ENCODE measurements at places on chromosomes 16 and 17.

DNA sequence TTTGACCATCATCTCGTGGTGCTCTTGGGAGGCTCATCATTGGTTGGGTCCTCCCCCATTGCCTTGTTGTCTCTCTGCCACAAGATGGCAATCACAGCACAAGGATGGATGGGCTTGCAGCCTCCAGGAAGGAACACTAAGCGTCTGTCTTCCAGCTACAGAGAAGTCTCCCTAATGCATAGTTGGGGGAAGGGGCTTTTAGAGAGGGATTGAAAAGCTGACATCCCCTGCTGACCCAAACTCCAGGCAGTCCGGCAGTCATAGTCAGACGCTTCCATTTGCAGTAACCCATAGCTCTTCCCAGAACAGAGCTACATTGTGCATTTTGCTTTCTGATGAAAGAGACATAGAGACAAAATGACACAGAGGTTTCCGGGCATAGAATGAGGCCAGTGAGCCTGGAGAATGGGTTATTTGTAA, 111.4 kb downstream of the UTP18 start:
- DNase-seq, result peak; percentile 44

DNA sequence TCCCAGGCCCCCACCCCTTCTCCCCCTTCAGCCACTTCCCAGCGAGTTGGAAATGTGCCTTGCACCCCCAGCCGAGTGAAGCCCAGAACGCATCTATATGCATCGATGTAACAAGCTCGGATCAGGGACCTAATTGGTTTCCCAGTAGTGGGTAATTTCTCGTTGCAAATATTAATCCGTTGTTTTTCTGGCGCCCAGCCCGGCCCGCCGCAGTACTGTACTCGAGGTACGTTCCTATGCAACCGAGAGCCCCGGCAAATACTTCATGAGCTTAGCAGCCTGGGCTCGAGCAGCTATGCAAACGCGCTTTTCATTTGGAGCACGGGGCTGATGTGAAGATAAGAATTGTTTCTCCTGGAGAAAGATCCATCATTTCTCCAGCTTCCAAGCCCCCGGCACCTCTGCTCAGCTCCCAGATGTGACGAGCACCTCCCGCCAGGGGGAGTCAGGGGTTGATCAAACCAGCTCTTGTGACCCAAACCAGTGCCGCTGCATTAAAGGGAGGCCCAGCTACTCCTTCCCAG, 229.8 kb downstream of the KATNIP start:
- no peak for DNase-seq

- no peak for DNase-seq
Measured at GRCh38 chr16:50523710-50524109, 24.5 kb upstream of the NKD1 start.

DNA sequence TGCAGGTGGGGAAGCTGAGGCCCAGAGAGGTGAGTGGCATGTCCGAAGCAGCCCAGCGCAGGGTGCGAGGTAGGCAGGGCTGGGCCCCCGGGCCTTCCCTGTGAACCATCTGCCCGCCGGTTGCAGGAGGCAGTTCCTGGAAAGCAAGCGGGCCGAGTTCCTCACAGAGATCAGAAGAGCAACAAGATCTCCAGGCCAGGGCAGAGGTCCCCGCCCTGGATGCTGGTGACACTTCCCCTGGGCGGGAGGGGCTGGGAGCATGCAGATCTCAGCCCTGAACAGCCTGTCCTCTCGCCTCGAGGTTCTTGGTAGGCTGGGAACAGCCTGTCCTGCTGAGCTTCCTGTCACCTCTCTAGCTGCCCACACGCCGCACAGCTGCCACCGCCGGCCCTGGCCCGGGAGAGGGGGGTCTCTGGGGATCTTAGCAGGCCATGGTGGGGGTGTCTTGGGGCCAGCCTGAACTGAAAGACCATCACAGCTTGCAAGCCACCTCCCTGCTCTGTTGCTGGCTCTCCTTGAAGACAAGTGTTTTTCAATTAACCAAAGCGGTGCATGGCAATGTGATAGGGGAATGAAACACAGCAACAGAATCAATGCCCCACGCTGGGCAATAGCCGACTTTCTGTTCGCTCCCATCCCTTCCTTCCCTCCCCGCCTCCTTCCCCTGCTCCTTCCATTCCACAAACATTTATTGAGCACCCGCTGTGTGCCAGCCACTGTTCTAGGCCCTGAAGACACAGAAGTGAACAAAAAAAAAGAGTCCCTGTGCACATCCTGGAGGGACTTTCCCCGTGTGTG, 31.7 kb downstream of the SOCS1 start:
- DNase-seq, result no peak

DNA sequence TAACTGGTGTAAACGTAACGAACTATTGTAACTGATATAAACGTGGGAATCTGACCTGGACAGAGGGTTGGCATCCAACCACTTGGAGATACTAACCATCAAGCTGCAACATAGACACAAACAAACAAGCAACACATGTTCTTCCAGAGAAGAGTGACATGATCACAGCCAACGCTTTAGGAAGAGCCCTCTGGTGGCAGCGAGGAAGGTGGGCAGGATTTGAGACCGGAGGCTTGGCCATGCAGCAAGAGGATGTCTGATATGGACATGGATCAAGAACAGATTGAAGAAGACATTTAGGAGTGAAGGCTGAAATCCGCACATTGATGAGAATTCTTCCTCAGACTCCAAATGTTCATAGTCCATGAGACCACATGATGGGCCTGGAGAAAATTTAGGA, 40.3 kb upstream of the TNRC6A start:
- no peak for DNase-seq

- DNase-seq, result no peak
Measured at GRCh38 chr16:27273670-27274423, 5.3 kb upstream of the NSMCE1 start.

GRCh38 chr16:47004652-47005051, 31.2 kb upstream of the DNAJA2 start:
- DNase-seq, result no peak

- DNase-seq, result peak; percentile 63
Measured at GRCh38 chr17:50447870-50448595, 20.6 kb downstream of the CHAD start.

DNA sequence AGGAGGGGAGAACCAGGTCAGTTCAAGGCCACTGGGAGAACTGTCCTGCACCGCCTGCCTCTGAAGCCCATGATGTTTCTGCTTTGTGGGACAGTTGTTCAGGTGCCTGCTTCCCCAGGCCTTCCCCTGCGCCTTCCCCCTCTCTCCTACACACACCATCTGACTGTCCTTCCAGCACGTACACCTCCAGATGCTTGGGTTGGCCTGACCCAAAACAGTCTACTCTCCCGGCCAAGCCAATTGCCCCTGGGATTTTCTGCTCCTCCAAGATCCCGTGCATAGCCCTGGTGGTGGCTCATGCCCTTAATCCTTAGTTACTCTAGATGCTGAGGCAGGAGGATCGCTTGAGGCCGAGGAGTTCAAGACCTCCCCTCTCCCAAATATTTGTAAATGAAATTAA, 684 bp upstream of the RSAD1 start:
- DNase-seq, result no peak

- no peak for DNase-seq
Measured at GRCh38 chr16:29665294-29666077, 2.4 kb downstream of the SPN start.

- DNase-seq, result no peak
Measured at GRCh38 chr17:71304498-71305158, 816.2 kb upstream of the SOX9 start.

GRCh38 chr16:76574651-76575050, 297.4 kb downstream of the CNTNAP4 start:
- DNase-seq, result no peak

DNA sequence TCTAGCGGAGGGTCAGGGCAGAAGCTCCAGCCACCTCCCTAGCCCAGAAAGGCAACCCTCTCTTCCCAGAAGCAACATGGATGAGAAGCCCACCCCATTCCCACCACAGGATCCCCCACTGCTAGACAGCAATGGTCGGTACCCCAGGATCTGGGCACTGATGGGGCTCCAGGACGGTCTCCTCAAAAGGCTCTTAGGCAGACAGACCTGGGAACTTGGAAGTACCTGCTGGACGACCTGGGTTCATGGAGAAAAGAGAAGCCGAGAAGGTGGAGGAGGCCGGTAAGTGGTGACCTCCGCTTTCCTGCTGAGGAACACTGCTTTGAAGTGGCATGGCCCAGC, 96.6 kb downstream of the TBC1D16 start:
- no peak for DNase-seq

DNA sequence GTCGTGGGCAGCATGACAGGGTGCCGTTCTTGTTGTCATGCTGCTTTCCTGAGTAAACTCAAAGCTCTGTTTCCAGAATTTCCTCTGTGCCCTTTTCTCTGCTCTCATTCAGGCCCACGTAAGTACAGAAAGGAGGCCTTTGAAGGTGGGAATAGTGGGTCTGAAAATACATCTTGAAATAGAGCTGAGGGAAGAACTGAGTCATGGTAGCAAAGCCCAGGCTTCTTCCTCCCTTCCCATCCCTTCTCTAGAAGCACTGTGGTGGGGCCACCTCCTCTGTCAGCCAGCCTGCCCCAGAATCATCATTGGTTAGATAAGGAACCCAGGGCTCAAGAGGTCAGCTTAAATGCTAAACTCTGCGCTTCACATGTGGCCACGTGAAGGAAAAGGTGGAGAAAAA, 9.4 kb downstream of the CTRL start:
- no peak for DNase-seq

DNA sequence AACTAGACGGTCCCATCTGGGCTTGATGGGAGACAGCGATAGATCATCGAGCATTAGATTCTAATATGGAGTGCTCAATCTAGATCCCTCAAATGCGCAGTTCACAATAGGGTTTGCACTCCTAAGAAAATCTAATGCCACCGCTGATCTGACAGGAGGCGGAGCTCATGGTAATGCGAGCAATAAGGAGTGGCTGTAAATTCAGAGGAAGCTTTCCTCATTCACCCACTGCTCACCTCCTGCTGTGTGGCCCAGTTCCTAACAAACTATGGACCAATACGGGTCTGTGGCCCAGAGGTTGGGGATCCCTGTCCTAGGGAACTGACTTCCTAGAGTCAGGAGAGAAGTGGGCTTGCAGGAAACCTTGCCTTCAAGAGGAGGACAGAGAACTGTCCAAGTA, 25.2 kb upstream of the AMZ2 start:
- DNase-seq, result no peak

DNA sequence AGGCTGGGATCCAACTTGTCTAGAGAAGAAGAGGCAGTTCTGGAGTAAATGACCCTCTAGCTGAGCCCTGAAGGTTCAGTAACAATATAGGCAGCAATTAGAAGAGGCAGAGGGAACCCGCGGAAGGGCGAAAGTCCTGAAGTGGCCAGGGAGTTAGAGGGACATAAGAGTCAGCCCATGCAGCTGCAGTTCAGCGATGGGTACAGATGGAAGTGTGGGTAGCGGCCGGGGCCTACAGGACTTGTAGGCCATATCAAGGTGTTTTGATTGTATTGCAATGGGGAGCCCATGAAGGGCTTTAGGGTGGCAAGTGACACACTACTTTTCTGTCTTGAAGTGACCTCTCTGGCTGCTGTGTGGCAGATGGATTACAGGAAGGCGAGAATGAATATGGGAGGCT, 3.0 kb downstream of the ELAC2 start:
- DNase-seq, result no peak

- no peak for DNase-seq
Measured at GRCh38 chr17:71276079-71276478, 844.7 kb upstream of the SOX9 start.

- peak; percentile 25 for DNase-seq
Measured at GRCh38 chr16:65515193-65515592, 393.3 kb upstream of the CDH11 start.

GRCh38 chr17:1975573-1975972, 49.6 kb downstream of the RTN4RL1 start:
- no peak for DNase-seq

DNA sequence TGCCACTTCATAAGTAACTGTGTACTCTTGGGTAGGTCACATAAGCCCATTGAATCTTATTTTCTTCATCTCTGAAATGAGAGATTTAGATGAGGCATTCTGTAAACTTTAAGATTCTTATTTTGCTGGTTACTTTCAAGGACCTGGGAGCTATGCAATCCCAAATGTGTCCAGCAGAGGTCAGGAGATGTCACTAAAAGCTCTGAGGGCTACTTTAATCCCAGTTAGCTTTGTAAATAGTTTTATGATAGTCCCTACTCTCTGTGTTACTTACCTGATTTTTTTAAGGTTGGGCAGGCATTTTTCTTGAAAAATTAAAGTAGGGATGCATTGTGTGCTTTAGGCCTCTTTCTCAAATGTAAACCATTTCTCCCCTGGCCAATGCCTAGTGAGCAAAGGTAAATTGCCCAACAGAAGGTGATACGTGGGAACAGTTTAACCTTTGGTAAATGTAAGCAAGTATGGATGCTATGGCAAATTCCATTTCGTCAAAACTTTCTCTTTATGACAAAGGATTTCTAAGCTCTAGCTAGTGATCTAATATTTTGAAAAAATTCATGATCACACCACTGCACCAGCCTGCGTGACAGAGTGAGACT, 57.1 kb upstream of the WSB1 start:
- peak; percentile 60 for DNase-seq

Data from T47D (cell line).